ENCODE measurements at places on chromosomes 12 and 14.

- DNase-seq: no peak
Measured at GRCh38 chr12:77521508-77522115, 309.1 kb upstream of the NAV3 start.

- no peak for DNase-seq
Measured at GRCh38 chr12:89264837-89265236, 87.5 kb downstream of the DUSP6 start.

GRCh38 chr12:130497321-130497720 lies 159.6 kb downstream of the PIWIL1 start:
- DNase-seq: no peak

GRCh38 chr14:89470401-89470800 lies 53.4 kb upstream of the FOXN3 start:
- DNase-seq: no peak

DNA sequence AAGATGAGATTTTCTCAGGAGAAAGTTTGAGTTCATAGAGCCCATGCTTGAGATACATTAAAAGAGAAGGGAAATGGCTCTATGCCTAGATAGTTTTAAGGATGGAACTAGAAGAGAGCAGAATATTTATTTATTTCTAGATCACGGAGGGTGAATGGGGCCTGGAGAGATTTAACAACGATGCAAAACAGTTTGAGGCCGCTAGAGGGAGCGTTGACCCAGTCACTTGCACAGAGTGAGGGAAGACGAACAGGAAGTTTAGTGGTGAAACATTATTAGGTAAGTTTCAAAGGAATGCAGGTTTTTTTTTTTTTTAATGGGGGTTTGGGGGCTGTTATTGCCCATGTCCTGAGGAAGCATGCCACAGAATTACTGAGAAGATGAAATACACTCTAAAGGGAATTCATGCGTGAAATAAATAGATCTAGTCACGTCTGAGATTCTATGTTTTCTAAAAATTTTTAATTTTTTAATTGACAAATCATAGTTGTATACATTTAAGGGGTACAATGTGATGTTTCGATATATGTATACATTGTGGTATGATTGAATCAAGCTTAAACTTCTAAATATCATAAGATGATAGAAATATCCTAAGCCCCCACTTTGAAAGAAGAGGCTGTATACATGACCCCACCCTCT lies 14.8 kb upstream of the PPP1R1A start:
- peak; percentile 84 for DNase-seq

GRCh38 chr14:37545174-37545573 lies 49.9 kb downstream of the FOXA1 start:
- no peak for DNase-seq

DNA sequence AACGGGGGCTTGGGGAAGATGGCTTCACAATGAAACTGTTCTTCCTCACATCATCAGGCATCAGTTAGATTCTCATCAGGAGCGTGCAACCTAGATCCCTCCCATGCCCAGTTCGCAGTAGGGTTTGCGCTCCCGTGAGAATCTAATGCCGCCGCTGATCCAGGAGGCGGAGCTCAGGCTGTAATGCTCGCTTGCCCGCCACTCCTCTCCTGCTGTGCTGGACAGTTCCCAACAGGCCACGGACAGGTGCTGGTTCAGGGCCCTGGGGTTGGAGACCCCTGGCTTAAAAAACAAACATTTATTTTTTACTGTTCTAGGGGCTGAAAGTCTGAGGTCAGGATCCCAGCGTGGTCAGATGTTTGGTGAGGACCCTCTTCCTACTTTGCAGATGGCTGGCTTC lies 180.5 kb downstream of the FBXL14 start:
- no peak for DNase-seq

DNA sequence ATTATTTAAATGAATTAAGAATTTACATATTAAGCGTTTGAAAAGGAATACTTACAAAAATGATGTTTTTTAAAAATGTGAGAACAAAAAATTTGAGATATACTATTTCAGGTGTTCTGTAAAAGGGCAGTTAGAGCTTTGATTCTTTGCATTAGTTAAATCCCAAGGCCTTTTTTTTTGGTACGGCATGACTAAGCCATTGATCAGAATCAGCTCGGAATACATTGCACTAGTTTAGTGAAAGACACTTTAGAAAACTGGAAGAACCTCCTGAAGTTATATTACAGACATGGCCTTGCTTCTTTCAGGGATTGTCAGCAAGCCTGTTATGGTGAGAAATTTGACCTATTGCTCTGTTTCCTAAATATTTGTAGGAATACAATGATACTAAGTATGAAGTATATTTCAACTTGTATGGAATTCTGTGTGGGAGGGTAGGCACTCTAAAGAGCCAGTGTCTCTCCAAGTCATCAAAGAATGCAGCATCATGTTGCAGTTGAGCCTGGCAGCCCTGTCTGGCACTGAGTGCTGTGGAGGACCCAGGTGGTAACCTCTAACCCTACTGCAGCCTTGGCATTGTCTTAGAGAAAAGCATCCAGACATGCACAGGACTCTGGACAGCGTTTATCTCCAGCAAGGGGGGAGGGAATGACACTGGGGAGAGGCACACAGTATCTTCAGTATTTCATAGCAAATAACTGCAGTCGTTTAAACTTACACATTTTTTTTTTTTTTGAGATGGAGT lies 1.5 kb downstream of the KLC1 start:
- no peak for DNase-seq

GRCh38 chr12:26874501-26875296 lies 41.7 kb upstream of the ITPR2 start:
- no peak for DNase-seq

GRCh38 chr14:56959869-56960268 lies 149.6 kb upstream of the OTX2 start:
- DNase-seq: no peak
